ENCODE measurements at places on chromosomes 1 and 21. TPM values are rescaled to one million over a fixed set of nuclear protein-coding genes. Genes with fewer than 3 reads are reported as not detected.

RAP1GAP gene
- total RNA-seq = not detected

DRAM2 gene
- 37.7 TPM for total RNA-seq

DNA sequence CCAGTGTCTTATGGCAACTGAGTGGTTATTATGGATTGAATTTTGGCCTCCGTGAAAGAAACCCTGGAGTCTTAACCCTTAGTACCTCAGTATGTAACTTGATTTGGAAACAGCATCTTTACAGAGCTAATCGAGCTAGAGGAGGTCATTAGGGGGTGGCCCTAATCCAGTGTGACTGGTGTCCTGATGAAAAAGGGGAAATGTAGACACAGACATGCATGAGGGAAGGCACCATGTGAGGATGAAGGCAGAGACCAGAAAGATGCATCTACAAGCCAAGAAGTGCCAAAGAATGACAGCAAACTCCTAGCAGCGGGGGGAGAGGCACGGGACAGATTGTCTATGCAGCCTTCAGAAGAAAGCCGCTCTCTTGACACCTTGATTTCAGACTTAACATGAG lies 14.7 kb downstream of the DOP1B start:
- DNase-seq = no peak

CFH gene
- 28.3 TPM for total RNA-seq

NEGR1 gene
- 13.8 TPM for total RNA-seq

DNA sequence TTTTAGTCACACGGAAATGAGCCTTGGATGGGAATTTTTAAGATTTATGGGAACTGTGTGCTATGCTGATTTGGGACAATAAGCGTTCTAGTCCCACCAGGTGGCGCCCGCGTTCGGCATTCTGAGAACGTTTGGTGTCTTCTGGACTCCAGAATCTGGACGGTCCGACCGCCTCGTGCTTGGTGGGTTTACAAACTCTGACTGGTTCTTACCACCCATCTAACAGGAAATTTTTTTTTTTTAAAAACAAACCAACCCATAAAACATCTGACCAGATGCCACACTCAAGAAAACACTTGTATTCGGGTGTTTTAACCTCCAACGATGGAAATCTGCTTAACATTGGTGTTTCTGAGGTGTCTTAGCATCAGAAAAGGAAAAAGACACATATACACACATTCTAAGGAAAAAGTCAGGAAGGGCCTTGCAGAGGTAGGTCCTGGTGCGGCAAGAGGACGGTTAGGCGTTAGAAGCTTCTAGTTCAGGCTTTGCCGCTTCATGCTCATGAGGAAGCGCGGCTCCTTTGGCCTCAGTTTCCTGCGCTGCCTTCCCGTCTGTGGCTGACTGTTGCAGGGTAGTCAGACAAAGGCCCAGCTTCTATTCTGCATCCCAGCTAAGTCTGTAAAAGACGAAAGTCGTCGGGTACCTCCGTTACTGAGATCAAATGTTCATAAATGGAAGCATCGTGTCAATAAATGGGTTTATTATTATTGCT lies 814 bp upstream of the DYRK3 start:
- DNase-seq = peak; percentile 92

DNA sequence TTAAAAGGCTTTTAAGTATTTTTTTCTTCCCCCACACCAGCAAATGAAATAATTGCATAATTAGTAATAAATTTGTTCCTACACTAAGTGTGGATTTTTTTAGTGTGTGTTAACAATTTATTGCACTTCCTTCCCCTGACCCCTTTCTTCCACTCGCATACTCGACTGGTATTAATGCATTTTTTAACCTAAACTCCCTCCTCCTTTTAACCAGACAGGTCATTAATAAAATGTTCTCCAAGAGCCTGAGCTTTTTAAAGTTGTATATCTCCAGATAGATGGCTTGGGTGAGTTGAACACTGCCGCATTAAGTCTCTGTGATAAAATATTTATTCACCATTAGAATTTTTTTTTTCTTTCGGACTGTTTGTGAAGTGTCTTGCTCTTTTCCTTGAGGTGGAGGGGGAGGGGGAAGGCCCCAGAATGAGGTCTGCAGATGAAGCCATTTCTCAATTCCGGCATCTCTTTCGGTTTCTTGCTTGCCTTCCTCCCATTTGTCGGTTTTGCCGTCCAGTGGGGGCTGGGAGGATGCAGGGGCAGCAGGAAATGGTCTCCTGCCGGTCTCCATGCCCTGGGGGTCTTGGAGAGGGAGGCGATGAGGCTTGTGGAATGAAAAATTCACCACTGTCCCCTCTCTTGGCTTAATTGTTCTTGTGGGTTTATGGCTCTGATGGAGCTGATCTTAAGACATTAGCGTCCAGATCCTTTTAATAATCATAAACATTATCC lies 64.1 kb upstream of the ACTL8 start:
- DNase-seq = no peak

GRCh38 chr1:151013518-151013917 lies 5.3 kb downstream of the PRUNE1 start:
- peak; percentile 72 for DNase-seq

Measured in fibroblast of villous mesenchyme (primary cell).